ENCODE measurements at places on chromosomes 6 and 20. TPM values are rescaled to one million over a fixed set of nuclear protein-coding genes. Genes with fewer than 3 reads are reported as not detected.

DNA sequence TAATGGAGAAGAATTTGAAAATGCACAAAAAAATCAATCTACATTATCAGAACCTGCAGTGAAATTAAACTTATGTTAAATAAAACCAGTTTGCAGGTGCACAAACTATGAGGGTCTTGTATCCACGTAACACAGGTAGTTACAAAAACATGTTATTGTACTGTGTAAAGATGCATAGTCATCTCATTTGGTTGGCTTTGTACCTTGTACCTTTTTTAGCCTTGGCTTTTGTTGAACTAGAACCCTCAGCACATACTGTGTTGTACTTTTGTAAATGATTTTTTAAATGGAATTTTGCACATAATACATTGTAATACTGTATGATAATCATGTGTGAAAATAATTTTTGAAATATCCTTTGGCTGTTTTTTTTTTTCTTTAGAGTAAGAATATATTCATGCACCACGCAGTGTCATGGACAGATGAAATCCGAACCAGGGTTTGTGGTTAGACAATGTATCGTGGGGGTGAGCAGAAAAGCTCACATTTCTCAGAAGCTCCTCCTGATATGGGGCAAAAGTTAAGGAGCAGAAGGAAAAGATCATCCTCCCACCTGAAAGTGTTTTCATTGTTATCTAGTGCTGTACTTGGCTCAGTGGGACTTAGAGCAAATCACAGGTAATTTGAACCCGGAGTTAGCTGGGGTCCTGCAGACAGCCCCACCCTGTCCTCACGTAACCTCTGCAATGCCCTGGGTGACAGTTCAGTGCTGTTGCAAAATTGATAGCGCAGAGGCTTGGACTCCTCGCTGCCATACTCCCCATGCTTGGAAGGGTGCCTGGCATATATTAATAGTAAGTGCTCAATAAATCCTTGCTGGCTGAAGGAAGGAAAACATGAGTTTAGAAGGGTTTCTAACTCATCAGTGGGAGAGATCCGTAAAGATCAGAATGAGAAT is 14.8 kb upstream of the NAA20 start:
- no peak for DNase-seq

DNA sequence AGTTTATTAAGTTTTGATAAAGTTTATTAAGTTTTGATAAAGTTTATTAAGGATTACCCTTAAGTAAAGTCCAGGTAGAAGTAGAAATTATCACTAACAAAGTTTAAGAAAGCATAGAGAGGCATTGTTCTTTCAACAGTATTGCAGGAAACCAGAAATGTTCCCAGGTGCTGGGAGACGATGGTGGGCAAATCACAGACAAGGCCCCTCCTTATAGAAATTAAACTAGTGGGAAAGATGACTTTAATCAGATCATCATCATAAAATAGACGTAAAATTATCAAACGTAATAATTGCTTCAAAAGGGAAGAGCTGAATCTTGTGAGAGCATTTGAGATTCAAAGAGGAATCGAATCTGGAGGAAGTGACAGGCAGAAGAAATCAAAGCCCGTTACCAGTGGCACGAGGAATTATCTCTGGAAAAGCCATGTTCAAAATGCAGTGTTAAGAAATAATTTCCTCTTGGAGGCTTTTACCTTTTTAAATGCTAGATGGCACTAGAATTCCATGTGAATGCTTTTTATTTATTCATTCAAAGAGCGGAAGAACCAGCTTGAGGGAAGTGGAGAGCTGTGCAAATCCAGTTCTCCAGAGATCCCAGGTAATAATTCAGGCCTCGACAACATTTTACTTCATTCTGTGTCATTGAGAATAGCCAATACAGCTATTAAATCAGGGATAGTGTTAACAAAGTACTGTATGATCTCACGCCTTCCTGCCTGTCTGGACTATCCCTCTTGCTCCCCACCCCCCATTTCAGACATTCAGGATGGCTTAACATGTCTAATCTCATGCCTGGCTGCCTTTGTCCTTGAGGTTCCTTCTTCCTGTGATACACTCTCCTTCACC is 1.0 kb upstream of the APMAP start:
- DNase-seq: peak; percentile 42

The RSPO3 gene
- polyA plus RNA-seq: 26.4 TPM

GRCh38 chr20:10255846-10256245 is 37.2 kb downstream of the SNAP25 start:
- DNase-seq: no peak

DNA sequence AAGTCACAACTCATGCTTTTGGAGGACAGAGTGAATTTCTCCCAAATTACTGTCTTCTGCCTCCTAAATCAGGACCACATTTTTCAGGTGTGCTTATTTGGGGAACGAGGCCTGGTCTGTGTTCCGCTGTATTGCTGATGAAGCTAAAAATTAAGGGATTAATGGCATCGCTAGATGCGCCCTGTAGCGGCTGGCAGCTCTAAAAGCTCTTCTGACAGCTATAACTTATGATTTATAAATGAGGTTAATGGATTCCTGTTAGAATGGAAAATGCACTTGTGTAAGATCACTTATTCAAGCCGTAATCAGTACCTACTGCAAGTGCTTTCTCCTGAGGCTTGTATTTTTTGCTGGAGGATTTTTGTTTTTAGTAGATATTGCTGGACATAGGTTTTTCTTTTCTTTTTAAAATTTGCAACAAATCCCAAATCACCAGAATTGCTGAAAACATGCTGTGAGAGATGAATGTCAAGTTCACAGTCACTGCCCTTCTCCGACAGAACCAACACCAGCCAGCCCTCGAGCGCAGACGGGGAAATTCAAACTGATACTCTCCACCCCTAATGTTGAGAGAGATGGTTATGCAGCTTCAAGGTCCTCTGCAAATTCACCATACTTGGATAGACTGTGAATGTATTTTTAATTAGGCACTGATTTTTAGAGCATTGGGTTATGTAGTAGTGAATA is 49.1 kb downstream of the AKAP12 start:
- DNase-seq: no peak

GRCh38 chr6:20826378-20826777 is 292.1 kb downstream of the CDKAL1 start:
- DNase-seq: no peak

DNA sequence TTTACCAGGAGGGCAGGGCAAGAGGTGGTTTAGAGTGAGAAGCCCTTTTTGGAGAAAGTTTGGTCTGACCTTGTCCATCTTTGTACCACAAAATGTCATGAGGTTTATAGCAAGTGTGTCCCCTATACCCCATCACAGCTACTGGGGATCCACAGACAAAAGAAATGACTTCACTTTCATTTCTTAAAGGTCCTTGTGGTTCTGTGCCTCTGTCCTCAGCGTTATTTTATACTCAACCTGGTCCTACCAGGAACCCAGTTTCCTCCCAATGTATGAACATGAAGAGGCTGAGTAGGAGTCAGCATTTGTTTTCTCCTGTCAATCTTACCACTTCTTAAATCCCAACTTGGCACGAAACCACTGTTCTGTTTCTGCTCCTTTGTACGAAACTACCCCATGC is 157.6 kb downstream of the NFATC2 start:
- no peak for DNase-seq

DNA sequence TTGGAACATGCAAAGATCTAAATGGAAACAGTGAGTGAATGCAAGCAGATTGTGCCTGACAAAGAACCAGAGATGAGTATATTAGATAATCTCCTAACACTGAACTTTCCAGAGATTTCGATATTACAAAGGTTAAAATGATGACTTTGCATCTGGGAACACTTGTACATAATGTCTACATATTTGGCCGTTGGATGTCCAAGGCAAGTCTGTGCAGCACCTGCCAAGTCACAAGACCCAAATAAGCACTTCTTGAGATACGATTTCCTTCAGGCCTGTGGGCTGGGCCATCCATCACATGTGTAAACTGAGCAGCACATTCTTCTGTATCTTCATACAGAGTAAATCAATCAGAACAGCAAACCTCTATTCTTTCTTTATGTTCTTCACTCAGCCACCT is 32.5 kb upstream of the SMLR1 start:
- peak; percentile 25 for DNase-seq

The NRN1 gene
- 35.5 TPM for polyA plus RNA-seq

DNA sequence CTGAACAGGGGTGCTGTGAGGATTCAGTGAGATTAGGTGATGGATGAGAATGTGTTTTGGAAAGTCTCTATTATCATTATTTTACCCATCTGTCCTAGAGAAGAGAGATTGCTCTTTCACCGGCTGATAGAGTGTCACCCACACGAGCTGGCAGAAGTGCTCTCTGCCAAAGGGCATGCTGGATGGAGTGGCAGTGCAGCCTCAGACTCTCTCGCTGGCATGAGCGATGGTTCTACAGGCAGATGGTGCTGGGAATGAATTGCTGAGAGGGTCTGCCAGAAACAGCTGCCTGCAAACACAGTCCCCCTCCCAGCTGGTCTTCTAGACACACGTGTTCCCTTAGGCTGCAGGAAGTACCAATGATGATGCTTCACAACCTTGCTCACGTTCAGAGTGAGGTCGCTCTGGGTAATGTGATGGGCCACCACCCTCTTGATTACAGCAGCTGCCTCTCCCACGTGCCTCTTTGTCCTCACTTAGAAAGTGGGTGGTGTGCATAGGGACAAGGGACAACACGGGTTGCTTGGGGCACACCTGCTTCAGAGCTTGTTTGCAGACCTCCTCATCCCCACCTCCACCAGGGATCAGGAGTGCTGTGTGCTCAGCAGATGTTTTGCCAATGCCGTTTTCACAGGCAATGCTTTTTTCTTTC is 84.7 kb downstream of the FOXA2 start:
- DNase-seq: no peak

DNA sequence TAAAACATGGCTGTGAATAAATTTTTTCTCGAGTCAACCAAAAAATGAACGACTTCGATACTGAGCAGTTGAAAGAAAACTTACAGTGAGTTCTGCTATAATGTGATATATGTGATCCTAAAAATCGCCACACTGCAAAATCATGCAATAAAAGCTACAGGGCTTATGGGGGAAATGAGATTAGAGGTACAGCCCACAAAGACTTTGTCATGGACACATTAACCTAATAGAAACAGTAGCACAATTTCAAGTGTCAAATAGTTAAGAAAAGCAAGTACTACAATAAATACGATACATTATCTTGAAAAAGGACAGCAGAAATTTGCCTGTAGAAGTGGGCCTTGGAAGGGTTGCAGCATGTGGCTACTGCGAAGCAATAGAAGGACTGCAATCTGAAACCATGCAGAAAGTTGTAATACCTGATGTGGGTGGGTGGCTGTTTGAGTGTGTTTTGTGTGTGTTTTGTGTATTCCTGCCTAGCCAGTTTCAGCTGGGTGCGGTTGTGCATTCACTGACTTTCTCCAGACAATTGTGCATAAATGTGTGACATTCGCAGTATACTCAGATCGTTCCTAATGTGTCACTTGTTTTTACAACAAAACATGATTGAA is 79.1 kb downstream of the RPP40 start:
- DNase-seq: no peak

- DNase-seq: no peak
Measured at GRCh38 chr6:144578385-144579350, 293.5 kb downstream of the UTRN start.

- peak; percentile 31 for DNase-seq
Measured at GRCh38 chr20:37670351-37670791, 23.5 kb upstream of the CTNNBL1 start.

GRCh38 chr20:55266361-55266760 is 739.0 kb downstream of the CBLN4 start:
- no peak for DNase-seq

DNA sequence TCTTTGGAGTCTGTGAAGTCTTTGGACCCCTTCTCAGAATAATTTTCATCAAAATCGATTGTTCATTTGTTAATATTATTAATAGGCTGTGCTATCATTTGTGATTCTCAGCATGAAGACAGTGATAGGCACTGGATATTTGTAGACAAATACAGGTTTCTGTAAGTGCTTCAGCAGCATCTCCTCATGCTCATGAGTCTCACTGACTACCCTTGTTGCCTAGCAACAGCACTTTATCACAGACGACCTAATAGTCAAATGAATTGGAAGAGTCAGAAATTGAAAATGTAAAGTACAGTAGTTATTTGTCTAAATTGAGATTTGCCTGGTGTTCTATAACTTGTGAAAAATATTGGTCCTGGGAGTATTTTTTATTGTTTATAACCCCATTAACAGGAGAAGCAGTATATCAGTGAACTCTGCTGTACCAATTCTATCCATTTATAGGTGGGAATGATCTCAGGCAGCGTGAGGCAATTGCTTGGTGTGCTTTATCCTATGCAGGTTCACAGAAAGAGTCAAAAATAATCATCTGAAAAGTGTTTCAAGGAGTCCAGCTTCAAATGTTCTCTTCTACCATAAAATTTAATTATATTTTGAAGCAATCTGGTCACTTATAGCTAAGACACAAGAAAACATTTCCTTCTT is 684.6 kb downstream of the RFPL4B start:
- no peak for DNase-seq

- no peak for DNase-seq
Measured at GRCh38 chr20:41798930-41799502, 180.8 kb upstream of the CHD6 start.

GRCh38 chr6:16602035-16602434 is 159.2 kb downstream of the ATXN1 start:
- no peak for DNase-seq

DNA sequence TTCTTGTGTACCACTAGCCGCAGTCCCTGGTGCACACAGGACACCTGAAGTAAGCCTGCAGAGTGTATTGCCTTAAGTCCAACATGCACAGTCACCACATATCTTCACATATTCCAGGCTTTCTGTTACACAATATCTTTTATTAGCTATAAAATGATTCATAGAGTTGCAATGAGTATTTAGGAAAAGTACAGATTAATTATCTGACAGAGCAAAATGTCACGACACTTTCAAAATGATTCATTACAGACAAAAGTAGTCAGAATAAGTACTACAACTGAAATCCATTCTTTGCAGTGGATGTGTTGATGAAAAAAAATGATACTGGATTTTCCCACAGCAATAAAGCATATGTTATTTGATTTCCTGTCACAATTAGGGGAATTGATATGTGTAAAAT is 199.5 kb upstream of the ASCC3 start:
- DNase-seq: no peak

DNA sequence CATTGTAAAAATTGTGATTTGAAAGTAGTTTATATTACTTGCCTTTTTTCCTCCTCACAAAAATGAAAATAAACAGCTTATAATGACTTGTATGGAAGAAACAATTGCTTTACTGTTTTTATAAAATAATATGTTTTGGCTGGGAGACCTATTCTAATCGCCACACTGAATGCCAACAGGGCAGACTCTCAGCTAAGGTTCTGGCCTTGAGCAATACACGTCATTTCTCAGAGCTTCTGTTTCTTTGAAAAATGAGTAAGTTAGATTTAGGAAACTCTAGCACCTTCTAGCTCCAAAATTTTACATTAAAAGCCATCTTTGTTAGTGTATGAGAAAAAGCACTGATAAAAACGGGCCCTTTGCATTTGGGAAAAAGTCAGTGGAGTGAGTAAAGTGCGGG is 166.6 kb downstream of the ARID1B start:
- no peak for DNase-seq

GRCh38 chr20:46963758-46964617 is 69.3 kb downstream of the EYA2 start:
- no peak for DNase-seq

- no peak for DNase-seq
Measured at GRCh38 chr20:18190338-18191233, 52.9 kb downstream of the KAT14 start.

The EFCAB8 gene
- not detected for polyA plus RNA-seq

- no peak for DNase-seq
Measured at GRCh38 chr6:91523511-91523910, 936.6 kb upstream of the MAP3K7 start.
